ENCODE measurements at places on chromosomes 16 and 17.

- DNase-seq: no peak
Measured at GRCh38 chr17:43772877-43773648, 5.7 kb downstream of the DUSP3 start.

DNA sequence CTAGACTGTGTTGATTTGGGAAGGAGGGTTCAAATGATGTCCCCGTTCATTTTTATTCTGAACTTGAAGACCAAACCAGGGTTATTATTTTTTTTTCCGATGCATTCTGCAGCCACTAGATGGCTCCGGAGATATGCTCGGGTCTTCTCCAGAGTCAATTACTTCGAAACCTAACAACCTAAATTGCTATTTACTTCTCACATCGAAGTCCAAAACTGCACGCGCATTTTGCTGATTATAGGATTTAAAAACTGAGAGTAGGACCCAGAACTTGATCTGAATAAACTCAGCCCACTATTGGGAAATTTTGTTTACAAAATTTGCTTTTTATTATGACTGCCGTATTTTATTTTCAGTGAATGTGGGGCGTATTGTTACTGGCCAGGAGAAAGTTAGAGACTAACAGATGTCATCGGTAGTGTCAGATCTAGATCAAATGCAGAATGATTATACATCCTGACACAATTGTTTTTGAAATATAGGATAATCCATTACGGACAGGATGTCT lies 263.8 kb downstream of the HS3ST3A1 start:
- peak; percentile 56 for DNase-seq

DNA sequence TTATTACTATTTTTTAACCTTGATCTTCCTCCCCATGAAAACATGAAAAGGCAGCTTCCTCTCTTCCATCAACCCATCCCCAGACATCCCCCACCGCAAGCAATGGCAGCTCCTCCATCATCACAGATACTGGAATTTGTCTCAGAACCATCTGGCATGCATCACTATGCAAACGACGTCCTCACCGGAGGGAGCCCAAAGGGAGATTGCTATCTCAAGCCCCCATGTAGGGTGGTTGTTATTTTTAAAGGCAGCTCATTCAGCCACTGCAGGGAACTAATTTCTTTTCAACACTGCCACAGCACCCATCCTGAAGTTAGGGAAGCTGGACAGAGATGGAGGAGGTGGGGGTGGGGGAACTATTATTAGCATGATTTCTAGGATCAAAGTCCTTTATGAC lies 222.5 kb downstream of the FOXL1 start:
- DNase-seq: no peak

DNA sequence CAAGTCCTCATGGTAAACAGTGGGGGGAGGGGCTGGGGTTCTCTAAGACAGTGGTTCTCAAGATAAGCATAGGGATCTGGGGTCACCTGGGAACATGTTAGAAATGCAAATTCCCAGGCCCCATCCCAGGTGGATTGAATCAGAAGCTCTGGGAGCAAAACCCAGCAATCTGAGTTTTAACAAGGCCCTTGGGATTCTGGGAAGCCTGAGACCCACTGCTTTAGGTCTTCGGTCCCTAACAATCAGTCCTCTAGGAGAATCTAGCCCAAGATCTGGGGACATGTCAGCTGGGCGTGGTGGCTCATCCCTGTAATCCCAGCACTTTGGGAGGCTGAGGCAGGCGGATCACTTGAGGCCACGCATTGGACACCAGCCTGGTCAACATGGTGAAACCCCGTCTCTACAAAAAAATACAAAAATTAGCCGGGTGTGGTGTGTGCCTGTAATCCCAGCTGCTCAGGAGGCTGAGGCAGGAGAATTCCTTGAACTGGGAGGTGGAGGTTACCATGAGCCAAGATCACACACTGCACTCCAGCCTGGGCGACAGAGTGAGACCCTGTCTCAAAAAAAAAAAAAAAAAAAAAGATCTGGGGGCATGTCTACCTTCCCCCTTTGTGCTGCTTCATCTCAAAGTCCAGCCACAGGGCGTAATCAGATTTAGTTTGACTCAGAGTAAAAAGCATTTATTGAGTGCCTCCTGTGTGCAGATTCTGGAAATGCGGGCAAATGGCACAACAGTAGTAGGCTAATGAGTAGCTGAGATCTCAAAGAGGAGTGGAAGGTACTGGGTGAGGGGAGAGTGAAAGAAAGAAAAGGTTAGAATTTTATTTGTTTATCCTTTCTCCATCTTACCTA lies 8.8 kb upstream of the NR1D1 start:
- DNase-seq: no peak

DNA sequence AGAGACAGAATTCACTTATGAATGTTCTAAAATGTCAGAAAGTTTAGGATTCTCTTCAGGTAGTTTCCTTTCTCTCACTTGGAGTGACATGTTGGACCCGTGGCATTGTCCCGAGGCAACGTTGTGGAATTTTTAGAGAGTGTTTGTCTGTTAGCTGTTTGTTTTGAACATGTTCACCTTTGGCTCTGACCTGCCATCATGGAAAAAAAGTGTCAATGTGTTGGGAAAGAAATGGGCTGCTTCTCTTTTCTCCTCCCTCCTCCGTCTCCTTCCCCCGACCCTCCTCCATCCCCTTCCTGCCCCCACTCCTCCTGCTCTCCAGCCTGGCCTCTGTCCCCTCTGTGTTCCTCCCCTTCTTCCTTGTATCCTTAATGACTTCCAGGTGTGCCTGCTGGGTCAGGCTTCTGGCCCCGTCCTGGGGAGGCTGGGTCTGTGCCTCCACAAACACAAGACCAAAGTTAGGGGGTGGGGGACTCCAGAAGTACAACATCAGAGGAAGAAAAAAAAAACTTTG lies 463.1 kb downstream of the MAF start:
- DNase-seq: no peak

DNA sequence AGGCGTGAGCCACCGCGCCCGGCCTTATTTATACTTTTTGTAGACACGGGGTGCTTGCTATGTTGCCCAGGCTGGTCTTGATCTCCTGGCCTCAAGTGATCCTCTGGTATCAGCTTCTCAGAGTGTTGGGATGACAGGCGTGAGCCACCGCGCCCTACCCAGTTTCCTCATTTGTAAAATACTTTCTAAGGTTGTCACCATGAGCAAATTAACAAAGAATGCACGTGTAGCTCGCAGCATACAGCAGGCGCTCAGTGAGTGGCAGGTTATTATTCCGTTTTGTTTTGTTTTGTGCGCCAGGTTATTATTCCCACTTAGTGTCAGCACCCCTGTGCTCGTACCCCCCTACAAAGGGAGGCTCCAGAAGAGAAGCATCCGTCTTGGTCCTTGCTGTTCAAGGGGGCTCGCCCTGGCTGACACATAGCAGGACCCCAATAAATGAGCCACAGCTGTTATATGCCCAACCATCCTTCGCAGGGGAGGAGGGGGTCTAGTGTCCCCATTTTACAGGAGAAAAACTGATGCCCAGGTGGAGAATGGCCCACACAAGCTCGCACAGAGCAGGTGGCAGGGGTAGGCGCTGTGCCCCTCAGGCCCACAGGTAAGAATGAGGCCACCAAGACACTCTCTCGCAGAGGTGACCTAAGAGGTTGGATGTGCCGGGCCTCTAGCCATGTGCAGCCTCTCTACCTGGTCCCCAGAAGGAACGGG lies 686 bp upstream of the MIEF2 start:
- DNase-seq: no peak

DNA sequence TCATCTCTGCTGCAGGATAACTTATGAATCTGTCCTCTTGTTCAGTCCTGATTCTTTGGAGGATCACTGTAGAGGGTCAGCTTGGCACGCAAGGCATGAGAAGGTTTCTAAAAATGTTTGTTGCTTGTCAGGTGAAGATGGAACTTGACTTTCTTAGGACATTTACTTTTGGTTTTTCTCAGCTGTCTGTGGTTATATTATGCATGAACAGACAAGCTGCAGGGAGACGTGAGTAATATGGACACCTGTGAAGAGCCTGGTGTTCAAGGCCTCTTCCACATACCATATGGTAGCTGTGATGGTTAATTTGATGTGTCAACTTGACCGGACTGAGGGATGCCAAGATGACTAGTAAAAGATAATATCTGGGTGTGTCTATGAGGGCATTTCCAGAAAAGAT lies 270.2 kb upstream of the CPHXL start:
- DNase-seq: no peak

DNA sequence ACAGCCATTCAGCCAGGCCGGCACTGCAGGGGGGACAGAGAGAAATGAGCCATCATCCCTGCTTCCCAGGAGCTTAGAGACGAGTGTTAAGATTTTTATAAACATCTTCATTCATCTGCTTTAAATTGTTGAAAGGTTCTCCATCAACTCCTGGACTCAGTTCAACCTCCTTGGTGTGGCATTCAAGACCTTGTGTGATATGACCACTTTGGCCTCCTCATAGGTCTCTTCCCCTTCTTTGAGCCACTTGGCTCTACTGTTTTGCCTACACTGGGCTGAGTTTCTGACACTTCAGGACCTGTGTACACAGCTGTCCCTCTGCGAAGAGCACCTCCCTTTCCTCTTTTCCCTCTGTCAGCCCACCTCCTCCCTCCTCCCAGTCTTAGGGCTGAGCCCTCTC lies 4.3 kb downstream of the DOC2B start:
- DNase-seq: no peak

DNA sequence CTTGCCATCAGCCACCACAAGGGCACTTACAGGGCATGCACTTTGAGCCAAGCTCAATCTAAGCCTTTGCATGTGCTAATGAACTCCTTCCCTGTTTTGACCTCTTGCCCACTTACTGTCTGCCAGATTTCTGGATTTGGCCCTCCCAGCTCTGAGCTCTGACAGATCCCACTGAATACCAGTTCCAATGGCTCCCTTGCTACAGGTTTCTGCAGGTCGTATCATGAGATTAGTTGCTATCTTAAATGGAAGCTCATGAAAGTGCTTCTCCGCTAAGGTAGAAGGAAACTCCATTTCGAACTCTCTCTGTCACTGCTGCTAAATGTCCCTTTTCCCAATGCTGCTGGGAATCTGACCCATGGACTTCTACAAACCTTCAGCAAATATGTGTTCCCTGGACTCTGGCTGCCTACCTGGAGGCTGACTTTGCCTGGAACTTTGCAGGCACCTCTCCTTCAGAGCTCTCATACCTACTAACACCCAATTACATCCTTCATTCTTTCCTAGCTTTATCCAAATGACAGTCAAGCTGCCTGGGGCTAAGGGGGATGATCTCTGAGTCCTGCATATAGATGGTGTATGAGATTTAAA lies 23.5 kb upstream of the TOB1 start:
- no peak for DNase-seq

GRCh38 chr16:79628501-79628975 lies 28.0 kb upstream of the MAF start:
- DNase-seq: no peak

GRCh38 chr16:22424161-22424937 lies 49.9 kb upstream of the CDR2 start:
- no peak for DNase-seq

DNA sequence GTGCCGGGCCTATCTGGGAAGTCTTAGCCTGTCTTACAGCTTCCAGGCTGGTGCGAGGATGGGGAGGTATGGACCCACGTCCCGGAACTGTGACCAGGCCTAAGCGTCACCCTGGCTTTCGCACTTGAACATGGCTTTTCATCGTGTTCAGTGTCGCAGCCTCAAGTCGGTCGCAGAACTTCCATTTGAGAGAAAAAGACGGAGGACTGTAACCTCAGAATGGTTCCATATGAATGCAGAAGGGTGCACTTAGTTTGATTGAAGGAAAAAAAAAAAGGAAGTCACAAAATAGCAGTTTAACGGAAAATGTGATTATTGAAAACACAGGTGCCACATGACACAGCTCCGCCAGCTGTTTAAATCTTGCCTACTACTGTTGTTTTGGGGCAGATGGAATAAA lies 30.2 kb upstream of the JPT2 start:
- no peak for DNase-seq

GRCh38 chr17:80731323-80731722 lies 186.7 kb downstream of the RPTOR start:
- DNase-seq: no peak

- no peak for DNase-seq
Measured at GRCh38 chr17:9200699-9201359, 179.5 kb downstream of the NTN1 start.

DNA sequence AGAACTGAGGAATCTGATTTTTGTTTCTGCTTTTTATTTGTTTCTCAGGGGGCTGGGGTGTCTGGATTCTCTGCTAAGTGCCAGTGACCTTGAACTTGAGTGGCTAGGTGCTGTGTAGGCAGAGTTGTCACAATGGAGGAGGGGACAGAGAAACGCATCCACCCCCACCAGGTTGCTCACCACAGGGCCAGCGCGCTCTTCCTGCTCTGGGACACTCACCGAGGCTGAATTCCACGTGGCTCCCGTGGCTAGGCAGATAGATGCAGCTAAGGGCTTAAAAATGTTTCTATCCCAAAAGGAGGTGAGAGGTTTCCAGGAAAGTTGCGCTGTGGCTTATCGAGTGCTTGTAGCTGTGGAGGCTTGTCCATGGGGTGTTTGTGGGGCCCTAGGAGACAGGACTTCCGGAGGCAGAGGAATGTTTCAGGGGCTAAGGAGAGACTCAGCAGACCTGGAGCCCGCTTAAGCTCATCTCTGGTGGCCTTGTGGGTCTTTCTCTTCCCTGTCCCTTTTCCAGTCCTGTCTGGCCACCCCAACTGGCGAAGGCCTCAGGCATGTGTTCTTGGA lies 36.8 kb downstream of the ADCY7 start:
- DNase-seq: no peak

DNA sequence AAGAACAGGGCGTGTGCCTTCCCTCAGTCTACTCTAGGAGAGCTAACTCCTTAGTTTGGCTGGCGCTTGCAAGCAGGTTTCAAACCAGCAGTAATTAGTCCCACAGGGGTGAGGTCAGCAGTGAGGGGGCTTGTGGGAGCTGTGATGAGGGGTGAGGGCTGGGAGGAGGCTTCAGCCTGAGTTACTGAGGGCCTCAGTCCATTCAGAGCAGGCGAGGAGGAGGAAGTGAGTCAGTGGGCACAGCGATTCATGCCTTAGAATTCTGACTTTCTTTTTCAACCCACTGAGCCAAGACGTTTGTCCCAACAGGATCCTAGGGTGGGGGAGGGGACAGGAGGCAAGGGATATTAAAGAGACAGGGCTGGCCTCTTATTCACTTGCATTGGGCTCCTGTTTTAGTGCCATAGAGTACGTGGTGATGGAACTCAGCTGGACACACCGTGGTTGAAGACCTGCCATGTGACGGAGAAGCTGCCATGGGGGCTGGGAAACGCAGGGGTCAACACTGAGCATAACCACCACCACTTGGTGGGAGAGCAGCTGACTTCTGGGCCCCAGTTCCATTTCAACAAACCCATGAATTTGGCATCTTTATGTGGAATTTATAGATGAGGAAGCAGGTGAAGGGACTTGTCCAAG lies 8.3 kb upstream of the ITGA3 start:
- DNase-seq: no peak

DNA sequence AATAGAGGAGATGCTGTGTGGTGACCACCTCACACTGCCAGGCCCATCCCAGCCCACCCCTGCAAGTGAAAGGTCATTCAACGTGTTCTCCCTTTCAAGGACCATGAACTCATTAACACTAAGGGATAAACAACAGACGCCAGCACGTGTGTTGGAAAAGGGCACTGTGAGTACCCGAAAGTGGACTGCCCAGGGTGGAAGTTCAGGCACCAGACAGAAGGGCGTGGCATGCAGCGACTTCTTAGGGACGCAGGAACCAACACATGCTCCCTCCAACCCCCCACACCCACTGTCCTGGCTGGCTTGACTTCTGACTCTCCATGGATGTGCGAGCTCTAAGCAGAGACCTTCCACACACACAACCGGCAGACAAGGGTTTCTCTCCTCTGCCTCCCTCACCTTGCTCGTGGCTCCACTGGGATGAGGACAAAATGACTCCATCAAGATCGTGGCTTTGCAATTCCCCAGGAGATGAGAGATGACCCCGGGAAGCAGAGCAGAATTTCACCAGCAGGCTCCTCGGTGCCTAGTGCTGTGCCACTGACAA lies 11.0 kb downstream of the UBALD1 start:
- DNase-seq: no peak
